ENCODE measurements at places on chromosomes 6 and 20. TPM values are rescaled to one million over a fixed set of nuclear protein-coding genes. Genes with fewer than 3 reads are reported as not detected.

- no peak for DNase-seq
Measured at GRCh38 chr6:111957623-111958315, 84.5 kb upstream of the FYN start.

Gene TRIM31
- total RNA-seq, result not detected

DNA sequence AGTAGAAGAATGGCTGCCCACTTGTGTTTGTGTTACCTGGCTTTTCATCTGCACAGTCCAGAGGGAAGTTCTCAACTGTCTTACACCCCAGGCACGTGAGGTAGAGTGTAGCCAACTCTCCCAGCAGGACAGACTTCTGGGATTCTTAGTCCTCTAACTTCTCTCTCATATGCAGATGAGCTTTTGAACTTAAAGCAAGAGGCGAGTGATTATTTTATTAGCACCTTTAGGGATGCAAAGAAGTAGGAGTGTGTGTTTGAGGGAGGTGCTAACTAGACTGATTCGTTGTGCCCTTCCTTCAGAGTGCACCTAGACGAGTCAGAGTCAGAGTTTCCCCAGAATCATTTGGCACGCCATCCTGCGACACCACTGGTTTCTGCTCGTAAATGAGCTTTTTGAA is 10.8 kb downstream of the CDYL start:
- no peak for DNase-seq

- DNase-seq, result no peak
Measured at GRCh38 chr6:29892696-29893095, 49.6 kb upstream of the HLA-A start.

Gene UNC93A
- not detected for total RNA-seq

DNA sequence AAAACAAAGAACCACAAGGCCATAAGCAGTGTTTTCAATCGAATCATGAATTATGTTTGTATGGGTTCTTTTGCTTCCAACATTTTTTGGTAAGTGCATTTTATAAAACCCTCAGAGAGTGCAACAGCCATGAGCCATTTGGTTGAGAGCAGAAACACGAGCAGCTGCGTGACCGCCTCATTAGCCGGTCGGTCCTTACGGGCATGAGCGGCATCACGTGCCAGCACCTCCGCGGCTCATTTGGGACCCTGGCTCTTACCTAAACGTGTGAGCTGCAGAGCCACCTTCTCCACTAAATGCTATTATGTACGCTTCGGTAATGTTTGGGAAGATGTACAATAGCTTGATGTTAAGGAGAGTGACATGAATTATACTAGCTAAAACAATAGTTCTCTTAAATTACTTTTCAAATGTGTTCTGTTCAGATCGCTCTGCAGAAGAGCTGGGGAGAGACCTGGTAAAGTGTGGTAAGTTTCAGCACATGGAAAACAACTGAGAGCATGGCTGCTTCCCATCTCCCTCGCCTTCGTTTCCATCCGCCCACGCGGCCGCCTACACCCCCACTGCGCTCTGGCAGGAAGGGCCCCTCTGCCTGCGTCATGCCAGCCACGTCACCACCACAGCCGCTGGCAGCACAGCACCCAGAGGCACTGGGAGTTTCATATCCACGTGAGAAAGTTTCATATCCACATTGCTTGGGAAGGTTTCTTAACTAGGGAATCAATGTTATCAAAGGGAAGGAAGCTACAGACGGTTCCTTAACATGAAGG is 23.7 kb upstream of the PDE10A start:
- DNase-seq, result no peak

Gene CTCFL
- not detected for total RNA-seq

- no peak for DNase-seq
Measured at GRCh38 chr20:7492257-7492656, 448.0 kb downstream of the HAO1 start.

- no peak for DNase-seq
Measured at GRCh38 chr6:125445054-125445453, 143.3 kb upstream of the HDDC2 start.

DNA sequence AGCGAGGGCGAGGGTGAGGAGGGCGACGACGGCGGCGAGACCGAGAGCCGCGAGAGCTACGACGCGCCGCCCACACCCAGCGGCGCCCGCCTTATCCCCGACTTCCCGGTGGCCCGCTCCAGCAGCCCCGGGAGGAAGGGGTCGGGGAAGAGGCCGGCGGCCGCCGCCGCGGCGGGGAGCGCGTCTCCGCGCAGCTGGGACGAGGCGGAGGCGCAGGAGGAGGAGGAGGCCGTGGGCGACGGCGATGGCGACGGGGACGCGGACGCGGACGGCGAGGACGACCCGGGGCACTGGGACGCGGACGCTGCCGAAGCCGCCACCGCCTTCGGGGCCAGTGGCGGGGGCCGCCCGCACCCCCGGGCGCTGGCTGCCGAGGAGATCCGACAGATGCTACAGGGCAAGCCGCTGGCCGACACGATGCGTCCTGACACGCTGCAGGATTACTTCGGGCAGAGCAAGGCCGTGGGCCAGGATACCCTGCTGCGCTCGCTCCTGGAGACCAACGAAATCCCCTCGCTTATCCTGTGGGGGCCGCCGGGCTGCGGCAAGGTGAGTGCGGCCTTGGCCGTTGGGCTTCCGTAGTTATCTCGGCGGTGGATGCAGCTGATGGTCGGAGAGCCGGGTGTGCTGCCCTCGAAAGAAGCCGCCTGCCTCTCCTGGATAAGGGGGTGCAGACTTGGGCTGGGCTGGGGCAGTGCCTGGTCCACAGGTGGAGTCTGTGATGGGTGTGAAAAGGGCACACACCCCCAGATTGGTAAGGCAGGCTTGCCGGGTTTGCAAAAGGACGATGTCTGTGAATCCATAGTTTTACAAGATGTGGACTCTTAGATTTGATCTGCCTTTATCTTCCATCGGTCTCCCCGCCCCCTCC is 938 bp downstream of the WRNIP1 start:
- DNase-seq, result peak; percentile 31

- DNase-seq, result no peak
Measured at GRCh38 chr6:41002168-41002567, 36.9 kb downstream of the UNC5CL start.

DNA sequence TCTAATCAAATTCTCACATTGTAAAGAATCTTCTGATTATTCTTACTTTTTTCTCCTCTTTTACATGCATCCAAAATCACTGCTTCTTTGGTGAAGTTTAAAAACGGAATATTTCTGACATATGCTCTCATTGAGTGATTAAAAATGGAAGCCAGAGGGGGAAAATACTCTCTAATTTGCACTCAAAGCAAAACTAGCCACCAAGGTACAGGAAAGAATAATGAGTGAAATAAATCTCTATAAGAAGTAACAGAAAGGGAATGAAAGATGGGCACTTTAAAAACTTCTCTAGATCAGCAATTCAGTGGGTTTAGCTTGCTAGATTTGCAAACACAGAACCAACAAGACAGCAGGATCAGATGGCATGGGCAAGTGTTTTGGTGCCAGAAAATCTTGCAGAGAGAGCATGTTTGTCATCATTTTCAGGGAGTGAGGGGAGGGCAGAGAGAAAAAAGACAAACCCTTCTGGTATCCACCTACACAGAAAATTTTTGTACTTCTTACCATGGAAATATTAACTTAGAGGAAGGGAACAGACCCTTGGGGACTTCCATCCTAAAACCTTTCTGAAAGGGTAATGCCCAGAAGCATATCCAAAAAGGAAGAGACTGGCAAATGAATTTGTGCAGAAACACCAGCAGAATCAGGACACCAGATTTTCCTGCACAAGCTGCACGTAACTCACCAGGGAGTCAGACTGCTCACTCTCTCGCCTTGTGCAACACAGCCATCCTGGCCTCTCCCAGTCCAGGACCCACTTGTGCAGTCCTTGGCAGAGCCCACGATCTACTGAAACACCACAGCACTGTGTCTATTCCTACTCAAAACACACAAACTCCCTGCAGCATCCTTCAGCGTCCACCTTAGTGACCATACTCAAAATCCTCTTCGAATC is 270.2 kb upstream of the PRDM1 start:
- DNase-seq, result no peak

Gene ACTL10
- total RNA-seq, result 6.2 TPM

DNA sequence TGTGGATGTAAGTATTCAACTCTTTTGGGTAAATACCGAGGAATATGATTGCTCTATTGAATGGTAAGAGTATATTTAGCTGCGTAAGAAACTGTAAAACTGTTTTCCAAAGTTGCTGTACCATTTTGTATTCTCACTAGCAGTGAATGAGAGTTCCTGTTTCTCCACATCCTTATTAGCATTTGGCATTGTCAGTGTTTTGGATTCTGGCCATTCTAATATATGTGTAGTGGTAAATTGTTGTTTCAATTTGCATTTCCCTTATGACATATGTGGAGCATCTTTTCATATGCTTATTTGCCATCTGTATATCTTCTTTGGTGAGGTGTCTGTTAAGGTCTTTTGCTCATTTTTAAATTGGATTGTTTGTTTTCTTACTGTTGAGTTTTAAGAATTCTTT is 29.3 kb upstream of the KAT14 start:
- no peak for DNase-seq

Gene CRISP2
- under 0.01 TPM for total RNA-seq

DNA sequence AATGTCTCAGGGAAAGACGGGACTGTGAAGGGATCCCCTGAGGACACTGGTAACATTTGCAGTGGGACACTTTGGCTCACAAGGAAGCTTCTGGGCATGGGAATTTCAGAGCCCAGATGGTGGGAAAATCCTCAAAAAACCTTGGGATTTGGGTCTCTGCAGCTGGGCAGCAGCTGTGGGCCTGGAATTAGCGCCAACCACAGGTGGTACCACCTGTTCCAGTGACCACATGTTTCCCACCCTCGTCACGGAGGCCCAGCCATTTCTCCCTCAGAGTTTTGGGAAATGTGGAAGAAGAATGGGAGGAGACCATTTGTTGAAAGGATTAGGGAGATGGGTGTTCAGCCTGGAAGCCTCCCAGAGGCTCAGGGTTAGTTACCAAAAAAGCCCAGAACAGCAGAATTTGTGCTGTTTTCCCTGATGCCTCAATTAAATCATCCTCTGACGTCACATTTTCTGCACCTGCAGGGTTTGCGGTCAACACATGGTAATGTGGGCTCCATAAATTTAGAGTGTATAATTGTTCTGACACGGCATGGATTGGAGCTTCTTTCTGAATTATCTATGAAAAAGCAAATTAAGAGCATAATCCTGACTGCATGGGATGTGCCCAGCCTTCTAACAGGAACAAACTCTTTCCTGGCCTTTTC is 34.4 kb downstream of the EDN3 start:
- DNase-seq, result no peak

- DNase-seq, result peak; percentile 57
Measured at GRCh38 chr6:2141644-2142290, 103.6 kb downstream of the GMDS start.

DNA sequence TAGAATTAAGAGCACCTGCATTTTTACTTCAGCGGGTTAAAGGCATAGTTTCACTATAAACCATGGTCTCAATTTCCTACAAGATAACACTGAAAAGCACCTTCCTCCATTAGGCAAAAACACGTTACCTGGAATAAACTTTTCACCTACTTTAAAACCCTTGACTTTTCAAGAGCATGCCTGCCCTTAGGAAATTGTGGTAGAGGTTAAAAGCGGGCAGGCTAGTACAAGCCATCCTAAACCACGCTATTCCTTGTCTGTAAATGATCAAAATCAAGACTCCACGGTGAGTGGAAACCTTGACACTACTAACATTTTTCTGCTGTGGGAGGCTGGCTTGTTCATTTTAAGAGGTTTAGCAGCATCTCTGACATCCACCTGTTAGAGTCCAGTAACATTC is 43.9 kb downstream of the NR2E1 start:
- DNase-seq, result no peak

Gene PPP1R14C
- under 0.01 TPM for total RNA-seq

GRCh38 chr6:112284603-112285002 is 30.2 kb upstream of the LAMA4 start:
- DNase-seq, result no peak

Gene MACROD2
- 0.81 TPM for total RNA-seq

DNA sequence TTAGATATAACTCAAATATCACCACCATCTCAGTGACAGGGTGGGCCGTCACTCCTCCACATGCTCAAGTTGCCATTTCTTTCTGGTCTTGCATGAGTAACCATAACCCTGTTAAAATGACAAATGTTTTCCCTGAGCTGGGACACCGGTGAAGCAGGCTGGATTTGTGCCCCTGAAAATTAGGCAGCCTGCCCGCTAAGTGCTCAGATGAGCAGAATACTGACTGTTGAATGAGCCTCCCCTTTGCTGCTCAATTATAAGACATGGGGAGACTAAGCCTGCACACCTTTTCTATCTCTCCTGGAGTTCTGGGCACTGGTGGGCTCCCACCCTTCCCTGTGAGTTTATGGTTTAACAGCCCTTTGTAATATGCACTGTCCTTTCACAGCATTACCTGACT is 161.8 kb downstream of the SLC24A3 start:
- no peak for DNase-seq

GRCh38 chr6:150236544-150236943 is 93.7 kb downstream of the PPP1R14C start:
- no peak for DNase-seq

DNA sequence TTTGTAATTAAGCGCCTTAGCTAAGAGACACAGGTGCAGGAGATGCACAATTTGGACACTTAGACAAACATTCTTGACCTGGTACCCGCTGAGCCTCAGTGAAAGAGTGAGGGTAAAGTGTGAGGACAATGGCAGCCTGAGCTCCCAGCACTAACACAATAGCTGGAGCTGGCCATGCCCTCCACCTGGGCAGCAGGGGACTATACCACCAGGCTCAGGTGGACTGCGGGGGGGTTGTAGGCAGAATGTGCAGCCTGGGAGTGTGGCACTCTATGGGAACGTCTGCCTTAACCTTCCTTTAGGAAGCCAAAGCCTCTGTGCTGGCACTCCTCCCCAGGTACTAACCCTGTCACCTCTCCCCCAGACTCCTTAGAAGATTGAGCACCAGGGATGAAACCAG is 23.6 kb downstream of the PRKN start:
- DNase-seq, result no peak

- DNase-seq, result no peak
Measured at GRCh38 chr6:132675002-132675401, 16.0 kb upstream of the TAAR1 start.

DNA sequence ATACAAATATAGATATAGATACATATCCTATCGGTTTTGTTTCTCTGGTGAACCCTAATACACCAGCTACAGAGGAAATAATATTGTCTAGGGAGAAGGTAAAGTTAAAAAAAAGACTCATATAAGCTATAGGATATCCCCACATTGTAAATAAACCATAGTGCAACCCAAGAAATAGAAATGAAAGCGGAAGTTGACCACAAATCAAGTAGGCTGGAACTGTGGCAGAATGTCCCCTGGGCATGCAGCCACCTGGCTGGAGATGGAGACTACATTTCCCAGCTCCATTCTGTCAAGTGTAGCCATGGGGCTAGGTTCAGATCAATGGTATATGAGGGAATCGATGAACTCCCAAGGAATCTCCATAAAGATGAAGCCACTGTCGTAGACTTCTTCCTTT is 70.1 kb upstream of the RPS6KA2 start:
- DNase-seq, result no peak
